ENCODE measurements at places on chromosomes 5 and 9.

GRCh38 chr9:123059472-123060220 lies 26.2 kb downstream of the GPR21 start:
- no peak for DNase-seq

DNA sequence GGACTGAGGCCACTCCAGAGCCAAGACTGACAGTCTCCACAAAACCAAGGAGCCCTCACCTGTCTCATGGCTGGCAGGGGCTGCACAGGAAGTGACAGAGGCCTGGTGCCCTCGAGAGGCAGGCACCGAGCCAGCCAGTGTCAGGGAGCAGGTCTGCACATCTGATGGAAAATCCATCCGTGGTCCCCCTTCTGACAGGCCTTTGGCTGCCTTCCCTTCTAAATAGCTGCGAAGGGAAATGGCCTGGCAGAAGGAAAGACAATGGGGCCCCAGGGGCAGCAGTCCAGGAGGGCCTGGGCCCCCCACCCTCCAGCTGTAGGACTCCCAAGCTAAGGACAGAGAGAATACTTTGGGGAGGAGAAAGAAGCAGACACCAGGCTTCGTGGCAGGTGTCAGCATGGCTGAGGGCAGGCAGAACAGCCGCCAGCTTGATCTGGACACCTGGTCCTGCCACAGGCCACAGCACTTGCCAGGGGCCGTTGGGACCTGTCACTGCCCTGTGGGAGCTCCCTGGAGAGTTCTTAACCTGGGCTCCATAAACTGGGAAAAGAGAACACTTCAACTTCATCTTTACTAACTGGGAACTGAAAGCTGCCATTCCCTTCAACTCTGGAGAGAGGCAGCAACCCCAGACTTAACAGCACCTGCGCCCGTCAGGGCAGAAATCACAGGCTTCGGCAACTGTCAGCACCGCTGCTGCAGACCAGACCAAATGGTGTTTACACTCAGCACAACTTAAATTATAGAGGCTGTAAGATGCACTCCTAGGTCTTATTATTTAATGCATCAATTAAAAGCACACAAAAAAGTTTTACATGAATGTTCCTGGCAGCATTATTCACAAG lies 22.0 kb downstream of the ADAMTS2 start:
- DNase-seq = no peak

GRCh38 chr5:86679529-86679928 lies 61.8 kb downstream of the COX7C start:
- no peak for DNase-seq

- no peak for DNase-seq
These were observed 23.0 kb upstream of the NR3C1 start for GRCh38 chr5:143426437-143426991.

DNA sequence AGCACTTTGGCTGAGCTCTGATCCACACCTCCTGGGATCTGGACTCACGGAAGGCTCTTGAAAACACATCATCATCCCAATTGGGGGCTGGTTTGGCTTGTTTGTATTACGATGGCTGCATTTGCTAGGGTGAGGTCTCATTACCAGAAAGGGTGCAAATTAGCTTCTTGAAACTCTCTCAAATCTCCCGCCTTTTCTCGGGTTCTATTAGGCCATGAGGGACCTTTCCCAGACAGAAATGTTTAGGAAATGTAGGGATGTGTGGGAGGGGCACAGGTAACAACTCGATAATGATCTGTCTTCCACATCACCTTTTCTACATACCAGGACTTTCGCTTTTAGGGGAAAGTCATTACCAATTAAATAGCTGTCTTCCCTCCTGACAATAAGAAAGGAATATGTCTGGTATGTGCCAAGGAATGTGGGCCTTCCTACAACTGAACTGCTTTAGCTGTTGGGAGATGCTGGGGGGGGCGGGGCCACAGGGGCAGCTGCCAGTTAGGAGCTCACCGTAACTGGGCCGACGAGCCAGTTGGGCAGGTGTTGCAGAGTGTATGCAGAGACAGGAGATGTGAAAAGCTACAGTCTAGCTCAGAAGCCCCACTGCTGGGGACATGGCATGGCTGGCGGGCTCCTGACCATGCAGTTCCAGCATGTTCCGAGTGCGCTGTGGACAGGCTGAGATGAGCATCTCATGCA lies 71.2 kb downstream of the AK8 start:
- DNase-seq = no peak

DNA sequence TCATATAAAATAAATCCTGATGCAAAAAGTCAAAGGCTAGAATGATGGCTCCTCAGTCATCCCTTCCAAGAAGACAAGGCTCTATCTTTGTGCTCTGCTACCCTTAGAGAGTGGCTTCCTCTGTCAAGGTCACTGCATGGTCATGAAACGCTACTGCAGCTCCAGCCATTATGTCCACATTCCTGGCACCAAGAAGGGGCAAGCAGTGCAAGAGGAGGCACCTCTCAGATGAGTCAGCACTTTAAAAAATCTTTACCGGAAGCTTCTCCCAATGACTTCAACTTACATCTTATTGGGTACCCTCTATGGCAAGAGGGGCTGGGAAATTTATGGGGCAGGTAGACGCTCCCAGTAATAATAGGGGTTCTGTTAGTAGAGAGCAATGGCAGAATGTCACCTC lies 129.5 kb upstream of the CPEB4 start:
- no peak for DNase-seq

DNA sequence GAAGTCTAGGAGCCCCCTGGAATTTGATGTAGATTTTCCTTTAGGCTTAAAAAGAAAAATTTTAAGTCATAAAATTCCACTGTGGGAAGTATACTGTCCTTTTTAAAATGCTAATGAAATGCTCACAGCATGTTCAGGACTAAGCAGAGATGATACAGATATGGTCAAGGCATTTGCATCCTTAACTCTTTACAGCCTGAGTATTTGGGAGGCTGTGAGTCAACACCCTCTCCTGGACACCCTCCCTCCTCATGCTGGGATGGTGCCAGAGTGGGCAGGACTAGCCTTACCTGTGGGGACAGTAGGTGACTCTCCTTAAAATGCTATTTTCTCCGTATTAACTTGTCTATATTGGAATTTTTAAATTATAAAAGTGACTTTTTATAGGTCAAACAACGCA lies 197.4 kb upstream of the ELL2 start:
- DNase-seq = no peak

DNA sequence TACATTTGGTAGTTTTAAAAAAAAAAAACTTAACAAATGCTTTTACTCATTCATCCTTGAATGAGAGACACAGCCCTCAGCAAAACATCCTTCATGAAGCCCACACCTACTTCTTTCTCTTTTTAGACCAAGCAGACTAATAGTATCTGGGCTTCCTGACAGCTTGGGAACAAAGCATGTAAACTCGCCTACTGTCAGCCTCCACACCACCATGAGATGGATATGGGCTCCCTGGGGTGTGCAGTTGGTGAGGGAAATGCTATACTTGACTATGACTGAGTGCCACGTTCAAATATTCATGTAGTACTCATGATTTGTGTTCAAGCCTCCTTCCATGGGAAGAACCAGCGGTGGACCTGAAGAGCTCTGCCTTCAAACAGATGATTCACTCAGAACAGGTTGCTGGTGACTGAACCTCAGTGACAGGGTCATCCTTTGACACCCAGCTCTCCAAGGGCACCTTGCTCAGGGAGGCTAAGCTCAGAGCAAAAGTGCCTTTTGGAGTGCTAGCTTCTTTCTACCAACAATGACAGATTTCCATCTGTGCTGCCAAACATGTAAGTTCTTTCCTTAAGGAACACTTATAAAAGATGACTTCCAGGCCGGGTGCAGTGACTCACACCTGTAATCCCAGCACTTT lies 36.8 kb downstream of the SLC22A5 start:
- no peak for DNase-seq

DNA sequence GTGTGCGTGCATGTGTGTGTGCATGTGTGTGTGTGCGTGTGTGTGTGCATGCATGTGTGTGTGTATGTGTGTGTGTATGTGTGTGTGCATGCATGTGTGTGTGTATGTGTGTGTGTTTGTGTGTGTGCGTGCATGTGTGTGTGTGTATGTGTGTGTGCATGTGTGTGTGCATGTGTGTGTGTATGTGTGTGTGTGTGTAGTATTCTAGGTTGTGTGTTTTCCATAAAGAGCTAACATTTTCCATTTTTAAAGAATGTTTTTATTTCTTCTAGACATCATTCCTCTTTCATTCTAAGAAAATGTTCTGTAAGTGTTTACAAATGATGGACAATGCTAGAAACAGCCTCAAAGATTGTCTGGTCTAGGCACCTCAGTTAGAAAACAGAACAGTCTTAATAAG lies 15.6 kb downstream of the ENTREP1 start:
- no peak for DNase-seq

DNA sequence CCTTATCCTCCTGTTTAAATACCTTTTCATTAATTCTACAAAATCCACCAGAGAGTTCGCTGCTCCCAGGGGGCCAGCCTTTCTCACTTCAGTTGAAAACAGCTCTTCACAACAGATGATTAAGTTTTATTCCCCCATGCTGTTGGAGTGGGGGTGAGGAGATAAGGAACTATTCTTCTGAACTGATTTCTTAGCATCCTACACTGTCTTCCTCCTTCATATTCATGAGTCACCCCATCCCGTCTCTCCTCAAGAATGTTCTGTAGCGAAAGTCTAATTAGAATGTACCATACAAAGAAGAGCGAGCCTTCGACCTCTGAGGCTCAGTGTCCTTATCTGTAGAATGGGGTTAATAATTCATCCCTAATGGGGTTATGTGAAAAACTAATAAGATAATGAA lies 138.0 kb downstream of the PIK3R1 start:
- no peak for DNase-seq

- no peak for DNase-seq
These were observed 44.6 kb upstream of the NFIB start for GRCh38 chr9:14358523-14358922.

DNA sequence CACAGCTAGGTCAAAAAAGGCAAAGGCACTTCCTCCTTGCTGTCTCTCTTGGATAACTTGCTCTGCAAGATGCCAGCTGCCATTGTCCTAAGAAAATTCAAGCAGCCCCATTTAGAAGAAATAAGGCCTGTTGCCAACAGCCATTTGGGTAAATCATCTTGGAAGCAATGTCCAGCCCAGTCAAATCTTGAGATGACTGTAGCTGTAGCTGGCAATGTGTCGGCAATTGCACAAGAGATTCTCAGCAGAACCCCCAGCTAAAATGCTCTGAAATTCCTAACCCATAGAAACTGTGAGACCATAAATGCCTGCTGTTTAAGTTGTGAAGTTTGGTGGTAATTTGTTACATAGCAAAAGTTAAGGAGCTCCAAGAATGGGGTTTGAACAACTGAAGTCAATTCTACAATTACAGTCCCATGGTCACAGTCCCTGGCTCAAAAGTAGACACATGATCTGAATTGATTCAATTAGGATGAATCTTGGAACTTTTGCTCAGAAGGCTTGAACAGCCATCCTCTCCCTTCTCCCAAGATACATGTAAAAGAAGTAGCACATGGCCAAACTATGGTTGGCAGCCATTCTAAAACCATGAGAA lies 151.1 kb downstream of the MPDZ start:
- no peak for DNase-seq

DNA sequence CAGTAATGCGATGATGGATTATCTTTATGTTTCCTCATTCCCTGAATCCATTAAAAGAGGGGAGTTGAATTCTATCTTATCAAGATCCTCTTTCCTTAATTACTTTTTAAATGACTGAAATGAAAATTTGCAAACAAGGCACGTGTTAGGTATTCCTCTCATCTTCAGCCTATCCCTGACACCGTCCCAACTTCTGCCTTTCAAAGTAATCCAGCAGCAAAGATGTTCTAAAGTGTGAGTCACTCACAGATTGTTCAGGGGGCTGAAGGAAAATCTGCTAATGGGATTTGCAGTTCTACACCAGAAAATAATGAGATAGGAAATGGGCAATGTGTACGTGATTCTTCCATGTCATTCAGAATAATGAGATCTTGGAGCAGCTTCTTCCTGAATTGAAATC lies 403.0 kb downstream of the ARHGEF28 start:
- no peak for DNase-seq

DNA sequence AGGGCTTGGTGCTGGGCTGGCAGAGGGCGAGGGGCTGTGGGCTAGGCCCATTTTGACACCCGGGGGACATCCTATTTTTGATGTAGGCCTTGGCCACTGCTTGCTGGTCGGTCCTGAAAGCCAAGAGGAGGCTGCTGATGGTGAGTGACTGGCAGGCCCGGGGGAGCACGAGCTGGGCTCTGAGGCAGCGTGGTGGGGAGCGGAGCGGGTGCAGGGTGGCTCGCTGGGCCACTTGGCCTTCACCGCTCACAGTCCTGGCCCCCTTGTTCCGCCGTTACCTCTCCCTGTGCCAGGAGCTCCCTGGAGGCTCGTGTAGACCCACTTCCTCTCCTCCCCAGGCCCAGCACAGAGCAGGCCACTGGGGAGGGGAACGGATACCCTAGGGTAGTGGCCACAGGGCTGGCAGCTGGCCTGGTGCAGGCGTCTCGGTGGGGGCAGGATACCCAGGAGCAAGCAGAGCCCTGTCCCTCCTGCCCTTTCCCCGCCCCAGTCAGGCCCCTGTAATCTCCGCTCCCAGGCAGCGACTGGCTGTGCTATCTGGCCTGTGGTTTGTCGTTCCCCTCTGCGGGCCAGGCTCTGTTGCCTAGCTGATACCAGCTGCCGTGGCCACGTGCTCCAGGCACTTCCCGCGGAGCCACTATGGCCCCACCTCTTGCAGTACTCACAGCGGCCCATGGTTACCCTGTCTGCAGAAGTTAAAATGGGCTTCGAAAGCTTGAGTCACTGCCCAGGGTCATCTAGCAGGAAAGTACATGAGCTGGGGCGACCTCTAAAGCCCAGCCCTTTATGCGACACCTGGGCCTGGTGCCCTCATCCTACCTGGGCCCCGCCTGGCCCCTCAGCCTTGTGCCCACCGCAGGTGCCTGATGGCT lies 11.7 kb upstream of the DOLPP1 start:
- no peak for DNase-seq

GRCh38 chr9:99040251-99040900 lies 64.5 kb upstream of the TGFBR1 start:
- no peak for DNase-seq

GRCh38 chr5:162299793-162300192 lies 232.2 kb downstream of the GABRG2 start:
- no peak for DNase-seq

DNA sequence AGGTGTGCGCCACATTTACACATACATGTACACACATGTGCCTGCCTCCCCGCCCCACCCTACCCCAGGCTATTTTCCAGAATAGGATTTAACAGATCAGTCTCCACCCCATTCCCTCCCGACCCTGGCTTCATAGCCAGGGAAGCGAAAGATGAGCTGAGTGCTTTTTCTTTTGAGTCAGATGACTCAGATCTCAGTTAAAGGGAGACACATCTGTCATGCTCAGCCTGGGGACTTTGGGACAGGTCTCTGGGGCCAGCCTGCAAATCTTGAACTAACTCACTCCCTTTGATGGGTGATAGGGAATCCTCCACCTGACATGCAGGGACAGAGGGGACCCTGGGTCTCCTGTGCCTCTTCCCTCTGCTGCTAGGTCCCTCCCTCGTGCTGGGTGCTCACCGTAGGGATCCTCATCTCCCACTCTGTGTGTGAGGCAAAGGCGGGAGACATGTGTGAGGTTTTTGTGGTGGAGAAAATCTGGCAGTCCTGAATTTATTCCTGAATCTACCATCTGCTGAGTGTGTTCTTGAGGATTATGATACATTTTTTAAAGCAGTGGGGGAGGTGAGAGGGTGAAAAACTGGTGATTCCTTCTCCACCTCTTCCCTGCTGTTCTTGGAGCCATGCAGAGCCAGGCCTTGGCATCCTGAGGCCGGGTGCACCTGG lies 37.7 kb downstream of the NEUROG1 start:
- DNase-seq = no peak
